NCI-H1436 treated with DMSO at 0.1 percent for 48 hours (cell line): ENCODE measurements at places on chromosomes 5 and 9.

- DNase-seq, result no peak
Observed at GRCh38 chr9:32260151-32260862, 124.1 kb upstream of the ACO1 start.

- DNase-seq, result no peak
Observed at GRCh38 chr5:147918899-147919298, 12.6 kb upstream of the C5orf46 start.

GRCh38 chr9:35682520-35683315, 7.0 kb downstream of the TPM2 start:
- no peak for DNase-seq

GRCh38 chr9:15182730-15183129, 124.3 kb downstream of the TTC39B start:
- DNase-seq, result no peak

- no peak for DNase-seq
Observed at GRCh38 chr9:82489201-82489821, 500.7 kb downstream of the SPATA31D1 start.

GRCh38 chr9:98778711-98779530, 17.4 kb downstream of the ANKS6 start:
- no peak for DNase-seq

GRCh38 chr5:135810188-135810943, 24.1 kb upstream of the SLC25A48 start:
- DNase-seq, result no peak

DNA sequence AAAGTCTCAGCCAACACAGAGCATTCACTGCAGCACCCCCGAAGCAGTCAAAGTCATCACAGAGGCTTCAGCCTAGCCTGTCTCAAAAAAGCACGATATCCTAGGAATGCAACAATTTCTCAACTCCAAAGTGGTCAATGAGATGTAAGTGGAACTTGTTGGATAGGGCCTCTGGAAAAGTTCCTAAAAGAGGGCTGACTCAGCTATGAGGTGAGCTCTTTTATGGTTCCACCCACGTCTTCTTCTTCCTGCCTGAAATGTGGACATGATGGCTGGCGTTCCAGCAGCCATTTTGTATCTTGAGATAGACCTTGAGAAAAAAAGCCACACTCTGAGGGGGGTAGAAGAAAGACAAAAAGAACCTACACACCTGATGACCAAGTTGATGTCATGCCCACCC, 32.5 kb upstream of the TRIO start:
- DNase-seq, result no peak

GRCh38 chr5:64163746-64164145, 1.9 kb upstream of the RNF180 start:
- no peak for DNase-seq

DNA sequence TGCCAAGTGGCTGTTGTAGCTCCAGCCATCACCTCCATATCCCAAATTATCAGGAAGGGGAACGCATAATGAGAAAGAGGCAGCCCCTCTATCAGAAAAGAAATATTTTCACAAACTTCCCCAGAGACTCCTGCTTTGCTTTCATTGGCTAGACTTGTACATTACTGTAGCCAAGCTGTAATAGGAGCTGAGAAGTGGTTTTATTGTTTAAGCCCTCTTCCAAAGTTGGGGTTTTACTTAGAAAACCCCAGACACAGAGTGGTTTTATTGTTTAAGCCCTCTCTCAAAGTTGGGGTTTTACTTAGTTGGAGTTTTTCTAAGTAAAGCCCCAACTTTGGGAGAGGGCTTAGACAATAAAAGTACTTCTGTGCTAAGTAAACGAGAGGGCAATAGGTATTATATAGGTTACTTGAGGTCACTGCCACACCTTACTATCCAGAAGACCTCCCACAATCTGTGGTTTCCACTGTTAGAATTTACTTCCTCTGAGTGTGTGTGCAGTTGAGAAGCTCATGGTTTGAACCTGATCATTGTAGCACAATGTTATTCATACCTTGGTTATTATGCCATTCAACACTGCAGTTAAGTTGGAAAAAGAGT, 215.7 kb upstream of the OTULINL start:
- DNase-seq, result no peak

- DNase-seq, result no peak
Observed at GRCh38 chr9:12815888-12816287, 41.1 kb downstream of the LURAP1L start.

- no peak for DNase-seq
Observed at GRCh38 chr9:19895006-19895405, 106.2 kb upstream of the SLC24A2 start.

GRCh38 chr9:6302417-6302816, 25.8 kb upstream of the TPD52L3 start:
- no peak for DNase-seq

DNA sequence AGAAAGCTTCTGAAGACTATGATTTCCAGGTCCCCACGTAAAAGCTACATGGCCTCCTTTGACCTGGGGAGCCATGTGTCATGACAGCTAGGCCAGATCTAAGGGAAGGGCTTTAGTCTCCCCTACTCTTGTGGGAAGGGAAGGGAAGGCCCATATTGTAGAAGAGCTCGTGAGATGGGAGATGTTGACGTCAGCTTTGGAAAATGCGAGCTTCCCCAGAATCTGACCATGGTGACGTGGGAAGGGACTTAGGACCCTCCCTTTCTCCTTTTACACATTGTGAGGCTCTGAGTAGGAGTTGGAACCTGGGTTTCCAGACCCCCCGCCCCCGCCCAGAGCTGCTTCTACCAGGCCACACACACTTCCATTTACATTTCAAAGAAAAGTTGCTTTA, 165.5 kb downstream of the SYK start:
- DNase-seq, result no peak

DNA sequence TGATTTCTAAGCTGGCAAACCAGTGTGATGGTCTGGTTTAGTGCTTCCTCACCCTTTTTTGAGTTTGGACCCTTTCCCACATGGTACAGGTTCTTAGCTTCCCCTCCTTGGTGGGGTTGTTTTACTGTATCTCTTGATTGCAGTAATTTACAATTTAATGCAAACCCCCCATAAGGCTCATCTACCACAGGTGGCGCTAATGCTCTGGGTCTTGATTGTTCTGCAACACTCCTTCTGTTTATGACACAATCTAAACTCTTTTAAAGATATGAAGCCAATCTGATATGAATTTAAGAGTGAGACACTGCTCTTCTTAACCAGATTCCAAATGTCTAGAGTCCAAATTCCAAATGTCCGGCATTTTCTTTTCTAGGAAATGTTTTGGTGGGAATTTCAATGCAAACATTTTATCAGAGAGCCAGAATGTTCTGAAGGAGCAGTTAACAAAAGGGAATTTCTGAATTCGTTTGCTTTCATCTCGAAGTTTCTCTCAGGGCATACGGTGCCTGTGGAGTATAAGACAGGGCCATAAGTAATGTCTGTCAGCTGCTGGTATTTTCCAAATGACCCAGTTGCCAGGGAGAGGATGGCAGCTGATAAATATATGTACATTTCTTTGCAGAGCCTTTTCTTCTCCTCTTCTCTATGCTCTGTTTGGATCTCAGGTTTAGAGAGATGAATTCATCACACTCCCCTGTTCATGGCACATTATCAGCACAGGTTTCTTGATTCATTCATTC, 246.8 kb downstream of the ARHGAP26 start:
- no peak for DNase-seq

GRCh38 chr5:159341906-159342310, 11.6 kb upstream of the IL12B start:
- no peak for DNase-seq

DNA sequence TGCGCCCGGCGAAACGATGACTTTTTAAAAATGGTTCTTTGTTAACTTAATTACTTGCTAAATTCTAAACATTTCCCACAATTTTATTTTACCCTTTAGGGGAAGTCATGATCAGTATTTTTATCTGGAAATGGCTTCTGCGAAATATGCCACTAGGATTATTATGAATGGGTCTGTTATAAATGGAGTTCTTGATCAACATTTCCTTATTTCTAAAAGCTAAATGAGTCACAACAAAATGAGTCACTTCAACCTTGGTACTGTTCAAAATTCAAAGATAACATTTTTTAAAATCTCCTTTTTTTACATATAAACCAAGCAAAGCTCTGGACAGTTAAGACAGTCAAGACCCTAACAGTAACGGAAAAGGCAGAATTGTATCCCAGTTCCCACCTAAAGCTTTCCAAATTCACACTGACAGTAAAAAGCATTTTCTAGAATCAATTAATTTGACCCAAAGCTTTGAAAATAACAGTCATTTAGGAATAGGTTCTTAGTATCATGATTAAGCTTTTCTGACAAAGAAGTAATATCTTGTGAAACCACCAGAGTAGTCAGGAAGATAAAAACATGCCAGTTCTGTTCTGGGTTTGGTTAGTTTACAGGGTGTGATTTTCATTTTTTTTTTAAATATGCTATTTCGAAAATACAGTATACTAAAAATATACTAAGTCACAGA, 81.7 kb downstream of the LHFPL2 start:
- DNase-seq, result no peak

DNA sequence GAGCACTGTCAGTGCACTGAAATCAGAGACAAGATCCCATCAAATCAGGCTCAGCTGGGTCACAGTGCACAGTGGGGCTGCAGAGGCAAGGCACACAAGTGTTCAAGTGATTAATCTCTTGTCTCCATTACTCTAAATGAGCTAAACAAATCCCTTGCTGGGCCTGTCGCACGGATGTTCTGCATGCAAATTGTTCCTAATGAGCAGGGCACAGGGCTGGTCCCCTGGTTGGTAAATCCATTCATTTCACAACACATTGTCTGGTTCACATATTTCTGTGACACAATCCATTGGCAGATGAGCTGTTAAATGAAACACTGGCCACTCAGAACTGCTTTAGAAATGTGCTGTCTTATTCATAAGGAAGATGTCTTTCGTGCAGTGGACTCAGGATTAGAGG, 167.9 kb upstream of the BRINP1 start:
- DNase-seq, result no peak

- no peak for DNase-seq
Observed at GRCh38 chr5:158301186-158301585, 442.2 kb upstream of the CLINT1 start.

DNA sequence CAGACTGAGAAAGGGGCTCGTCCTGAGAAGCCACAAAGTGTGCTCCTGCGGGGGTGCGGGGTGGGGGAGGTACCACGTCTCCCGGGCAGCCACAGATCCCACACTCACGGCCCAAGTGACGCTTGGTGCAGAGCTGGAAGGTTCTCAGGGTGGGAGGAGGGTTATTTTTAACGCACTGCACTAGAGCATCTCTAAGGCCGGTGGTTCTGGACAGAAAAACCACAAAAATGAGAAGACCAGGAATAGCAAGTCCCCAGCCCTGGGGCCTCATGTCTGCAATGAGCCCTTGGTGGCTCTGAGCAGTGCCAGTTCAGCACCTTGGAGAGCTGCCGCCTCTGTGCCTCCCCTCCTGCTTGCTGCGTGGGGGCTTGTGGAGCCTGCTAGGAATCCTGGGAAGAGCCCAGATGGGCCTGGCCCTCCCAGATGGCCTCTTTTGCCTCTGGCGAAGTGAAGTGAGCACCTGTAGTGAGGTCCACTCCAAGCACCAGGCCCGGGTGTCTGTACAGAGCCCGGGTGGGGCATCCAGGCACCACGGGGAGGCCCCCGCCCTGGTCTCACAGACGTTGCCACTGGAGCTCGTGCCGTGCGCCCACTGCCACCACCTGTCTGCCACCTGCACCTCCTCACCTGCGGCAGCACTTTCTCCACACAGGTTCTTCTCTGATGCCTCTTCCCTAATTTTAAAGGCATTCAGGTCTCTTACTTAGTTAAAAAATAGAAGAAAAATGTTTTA, 48.9 kb upstream of the CACNA1B start:
- no peak for DNase-seq

- DNase-seq, result no peak
Observed at GRCh38 chr5:93602241-93603077, 19.4 kb downstream of the NR2F1 start.

GRCh38 chr5:88675708-88676636, 207.0 kb downstream of the MEF2C start:
- DNase-seq, result no peak

GRCh38 chr9:77433675-77434445, 214.3 kb downstream of the GNA14 start:
- no peak for DNase-seq

GRCh38 chr9:76528642-76529190, 69.7 kb downstream of the GCNT1 start:
- DNase-seq, result no peak

DNA sequence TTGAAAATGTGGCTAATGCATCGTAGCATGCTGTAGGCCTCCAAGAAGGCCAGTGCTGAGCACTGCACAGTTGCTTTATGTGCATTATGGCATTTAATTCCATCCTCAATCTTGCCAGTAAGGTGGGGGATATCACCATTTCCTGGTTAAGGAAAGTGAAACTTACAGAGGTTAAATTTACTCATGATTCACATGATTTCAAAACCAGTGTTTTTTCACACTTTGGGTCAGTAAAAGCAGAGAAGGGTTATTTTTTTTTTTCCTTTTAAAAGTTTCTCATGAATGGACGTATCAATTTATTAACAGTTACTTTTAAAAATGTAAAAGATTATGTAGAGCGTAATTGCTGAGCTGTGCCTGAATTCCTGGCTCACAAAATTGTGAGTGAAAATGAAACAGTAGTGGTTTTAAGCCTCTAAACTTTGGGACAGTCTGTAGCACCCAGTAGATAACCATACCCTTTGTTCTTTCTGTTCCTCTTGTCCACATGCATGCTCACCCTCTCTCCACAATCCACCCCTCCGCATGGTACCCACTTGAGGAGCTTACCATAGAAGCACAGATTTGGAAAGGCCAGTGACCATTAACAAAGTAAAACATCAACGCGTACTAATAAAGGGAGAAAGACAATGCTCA, 21.2 kb downstream of the MAST4 start:
- no peak for DNase-seq

DNA sequence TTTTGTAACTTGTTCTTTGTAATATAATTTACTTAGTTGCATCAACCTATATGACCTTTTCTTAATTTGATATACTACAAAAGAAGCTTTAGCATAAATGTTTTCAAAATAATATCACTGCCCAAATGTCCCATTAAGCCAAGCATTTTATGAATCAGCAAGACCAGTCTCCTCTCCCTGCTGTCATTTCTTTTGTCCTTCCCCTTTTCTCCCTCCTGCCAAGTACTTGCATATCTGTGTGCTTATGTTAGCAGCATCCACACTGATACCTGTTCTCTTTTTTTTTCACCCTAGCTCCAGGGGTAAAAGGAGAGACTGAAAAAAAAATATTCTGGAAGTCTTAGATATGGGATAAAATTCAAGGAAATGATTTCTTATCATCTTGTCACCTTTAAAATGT, 69.7 kb downstream of the ZSWIM6 start:
- DNase-seq, result no peak

DNA sequence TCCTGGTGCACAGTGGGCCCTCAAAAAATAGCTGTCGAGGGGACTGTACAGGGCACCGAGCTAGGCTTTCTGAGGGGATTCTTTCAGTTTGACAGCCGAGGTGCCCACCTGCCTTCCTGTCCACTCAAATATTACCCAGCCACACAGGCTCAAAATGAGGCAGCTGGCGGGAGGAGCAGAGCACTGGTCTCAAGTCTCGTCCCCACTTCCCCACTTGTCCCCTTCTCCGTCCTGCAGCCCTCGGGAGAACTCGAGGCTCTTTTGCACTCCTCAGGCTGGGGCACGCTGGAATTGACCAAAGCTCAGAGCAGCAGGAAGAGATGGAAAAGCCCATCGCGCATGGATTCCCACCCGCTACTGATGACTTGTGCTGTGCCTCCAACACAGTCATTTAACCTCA, 185.2 kb downstream of the HSPA4 start:
- no peak for DNase-seq
